ENCODE measurements at places on chromosomes 6 and 20.
A peak's percentile ranks its signal among the peaks of the same experiment; 100 is the strongest.

- no peak for DNase-seq
Observed at GRCh38 chr6:82908661-82909060, 157.0 kb downstream of the UBE3D start.

- DNase-seq, result no peak
Observed at GRCh38 chr6:92849636-92850035, 569.7 kb downstream of the EPHA7 start.

GRCh38 chr6:158538741-158539140, 21.1 kb upstream of the TMEM181 start:
- DNase-seq, result no peak

DNA sequence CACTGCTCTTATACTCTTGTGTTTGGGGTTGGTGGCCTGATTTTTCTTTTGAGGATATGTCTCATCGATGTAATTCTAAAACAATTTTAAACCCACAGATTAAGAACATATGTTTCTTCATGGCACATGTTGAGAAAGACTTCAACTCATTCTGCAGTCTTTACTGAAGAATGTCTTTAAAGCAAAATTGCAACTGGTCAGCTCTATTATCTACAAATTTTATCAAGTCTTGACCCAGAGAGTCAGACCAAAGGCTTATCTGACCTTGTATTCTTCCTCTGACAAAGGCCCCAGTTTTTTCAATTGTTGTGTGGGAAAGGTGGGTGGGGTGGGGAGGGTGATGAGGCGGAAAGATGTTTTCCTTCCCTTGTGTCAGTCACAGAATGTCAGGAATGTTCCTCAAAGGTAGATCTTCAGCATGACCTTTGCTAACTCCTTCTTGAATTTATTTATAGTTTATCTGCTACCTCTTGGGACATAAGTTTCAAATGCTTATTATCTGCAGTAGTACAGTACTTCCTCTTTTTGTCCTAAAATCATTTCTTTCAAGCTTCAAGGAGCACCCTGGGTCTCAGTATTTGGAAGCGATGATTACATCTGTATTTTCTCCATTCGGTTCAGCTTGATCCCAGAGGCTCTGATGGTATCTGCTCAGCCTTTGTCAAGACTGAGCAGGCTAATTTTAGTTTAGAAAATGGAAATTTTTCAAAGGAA, 63.2 kb upstream of the TIAM2 start:
- DNase-seq, result no peak

DNA sequence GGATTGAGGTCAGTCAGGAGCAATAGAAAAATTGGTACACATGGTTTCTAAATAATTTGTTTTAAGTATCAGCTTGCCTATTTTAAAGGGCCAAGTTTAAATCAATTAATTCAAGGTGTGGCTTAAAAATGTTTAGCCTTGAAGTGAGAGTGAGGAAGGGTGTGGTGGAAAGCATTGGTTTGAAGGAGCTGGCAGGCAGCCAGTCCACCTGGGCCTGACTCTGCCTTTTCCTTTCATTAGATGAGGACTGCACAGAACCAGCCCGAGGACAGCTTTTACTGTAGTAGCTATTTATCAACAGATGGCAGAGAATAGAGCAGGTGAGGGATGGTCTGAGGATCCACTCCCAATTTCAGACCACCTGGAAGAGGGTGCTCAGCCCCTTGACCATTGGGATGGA, 42.4 kb downstream of the DHX35 start:
- DNase-seq, result no peak

DNA sequence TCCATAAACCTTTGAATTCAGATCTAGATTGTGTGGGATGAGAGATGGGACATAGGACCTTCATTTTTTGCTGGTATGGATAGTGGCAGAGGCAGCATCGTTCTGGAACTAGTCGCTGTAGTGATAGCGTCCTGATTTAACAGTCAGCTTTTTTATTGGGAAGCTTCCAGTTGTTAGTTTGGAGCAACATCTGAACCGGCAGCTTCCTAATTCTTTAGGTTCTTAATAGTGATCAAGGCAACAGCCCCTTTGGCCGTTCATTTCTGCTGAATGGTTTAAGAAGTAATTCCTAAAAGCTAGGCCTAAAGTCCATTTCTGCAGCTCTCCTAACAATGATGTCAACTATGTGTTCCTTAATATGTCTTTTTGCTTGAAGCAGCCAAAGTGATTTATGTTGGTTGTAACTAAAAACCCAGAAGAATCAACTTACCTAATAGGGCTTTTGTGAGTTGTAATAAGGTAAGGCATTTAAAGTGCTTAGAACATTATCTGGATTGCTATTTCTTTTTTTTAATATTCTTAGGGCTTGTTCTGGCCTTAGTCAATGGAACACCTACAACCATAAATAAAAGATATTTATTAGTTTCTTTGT, 90.3 kb downstream of the SHLD1 start:
- no peak for DNase-seq

DNA sequence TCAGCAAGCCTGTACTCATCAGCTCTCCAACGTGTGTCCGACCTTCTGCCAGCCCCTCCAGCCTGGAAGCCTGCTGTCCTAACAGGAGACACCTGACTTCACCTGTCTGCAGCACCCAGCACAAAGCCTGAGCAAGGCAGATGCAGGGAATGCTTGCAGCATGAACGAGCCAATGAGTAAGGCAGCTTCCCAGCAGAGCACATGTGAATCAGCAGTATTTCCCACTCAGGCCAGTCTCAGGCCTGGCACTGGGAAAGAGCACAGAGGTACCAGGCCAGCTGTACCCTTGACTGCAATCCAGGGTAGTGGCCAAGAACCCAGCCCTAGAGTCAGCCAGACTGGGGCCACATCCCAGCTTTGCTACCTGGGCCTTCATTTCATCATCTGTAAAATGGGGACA, 120.8 kb downstream of the MAFB start:
- no peak for DNase-seq

DNA sequence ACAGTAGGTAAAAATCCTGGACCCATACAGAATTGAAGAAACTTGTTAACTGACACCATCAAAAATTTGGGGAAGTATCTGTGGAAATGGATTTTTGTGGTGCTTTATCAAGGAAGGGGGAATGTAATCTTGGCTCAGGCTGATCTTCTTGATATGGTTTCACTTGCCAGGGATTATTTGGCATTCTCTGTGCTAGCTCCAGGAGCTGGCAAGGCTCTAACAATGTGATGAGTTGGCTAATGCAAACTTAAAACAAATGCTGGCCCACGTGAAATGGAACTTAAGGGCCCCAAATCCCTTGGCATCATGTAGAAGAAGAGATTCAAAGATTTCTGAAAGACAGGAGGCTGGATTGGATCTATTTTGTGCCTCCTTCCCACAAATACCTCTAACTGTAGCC, 13.1 kb downstream of the KCNS1 start:
- DNase-seq, result no peak

GRCh38 chr6:163318071-163318786, 96.3 kb upstream of the QKI start:
- DNase-seq, result no peak

- DNase-seq, result peak; percentile 89
Observed at GRCh38 chr20:35447082-35447789, 8.2 kb upstream of the CEP250 start.

- no peak for DNase-seq
Observed at GRCh38 chr6:168650671-168651111, 209.7 kb downstream of the SMOC2 start.

GRCh38 chr20:59701236-59701635, 96.9 kb downstream of the PHACTR3 start:
- DNase-seq, result no peak

DNA sequence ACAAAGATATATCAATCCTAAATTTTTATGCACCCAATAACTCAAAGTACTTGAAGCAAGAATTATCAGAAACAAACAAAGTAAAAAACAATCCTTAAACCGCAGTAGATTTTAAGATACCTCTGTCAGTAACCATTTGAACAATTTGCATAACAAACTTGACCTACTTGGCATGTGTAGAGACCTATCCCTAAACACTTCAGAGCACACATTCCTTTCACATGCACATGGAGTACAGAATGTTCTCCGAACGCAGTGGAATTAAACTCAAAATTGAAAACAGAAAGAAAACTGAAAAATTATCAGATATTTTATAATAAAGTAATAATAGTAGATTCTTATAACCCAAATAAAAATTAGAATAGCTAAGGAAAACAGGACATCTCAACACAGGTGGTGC, 162.6 kb upstream of the THBS2 start:
- DNase-seq, result no peak

DNA sequence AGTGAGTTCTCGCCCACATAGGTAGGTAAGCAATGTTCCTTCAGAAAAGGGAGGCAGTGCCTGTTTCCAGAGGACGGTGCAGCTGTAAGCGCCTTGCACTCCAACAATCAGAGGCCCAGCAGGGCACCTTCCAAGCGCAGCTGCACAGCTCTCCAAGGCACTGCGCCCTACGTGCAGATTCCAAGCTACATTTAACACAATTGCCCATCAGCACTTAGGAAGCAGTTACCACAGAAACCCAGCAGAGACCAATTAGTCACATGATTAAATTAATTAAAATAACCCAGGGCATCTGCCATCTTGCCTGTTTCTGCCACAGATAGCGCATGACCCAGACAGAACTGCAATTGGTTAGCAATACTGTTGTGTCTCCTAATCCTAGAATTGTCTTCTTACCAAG, 65.5 kb downstream of the SOBP start:
- DNase-seq, result no peak

GRCh38 chr20:50575865-50576720, 65.9 kb downstream of the PTPN1 start:
- peak; percentile 52 for DNase-seq

DNA sequence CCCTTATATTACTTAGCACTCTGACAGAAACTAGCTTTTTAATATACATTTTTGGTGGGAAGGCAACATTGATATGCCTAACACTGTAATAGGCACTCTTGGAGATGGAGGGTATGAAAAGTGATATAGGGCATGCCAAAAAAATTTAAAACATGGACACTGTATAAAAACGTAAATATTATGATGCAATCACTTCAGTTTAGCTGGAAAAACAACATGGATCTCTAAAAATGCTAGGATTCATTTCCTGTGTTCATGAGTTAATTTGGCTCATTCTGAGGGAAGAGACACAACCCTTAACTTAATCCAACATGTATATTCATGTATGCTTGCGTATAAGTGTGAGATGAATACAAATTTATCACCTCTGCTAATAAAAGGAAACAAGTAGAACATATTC, 157.3 kb upstream of the TFAP2D start:
- DNase-seq, result no peak

DNA sequence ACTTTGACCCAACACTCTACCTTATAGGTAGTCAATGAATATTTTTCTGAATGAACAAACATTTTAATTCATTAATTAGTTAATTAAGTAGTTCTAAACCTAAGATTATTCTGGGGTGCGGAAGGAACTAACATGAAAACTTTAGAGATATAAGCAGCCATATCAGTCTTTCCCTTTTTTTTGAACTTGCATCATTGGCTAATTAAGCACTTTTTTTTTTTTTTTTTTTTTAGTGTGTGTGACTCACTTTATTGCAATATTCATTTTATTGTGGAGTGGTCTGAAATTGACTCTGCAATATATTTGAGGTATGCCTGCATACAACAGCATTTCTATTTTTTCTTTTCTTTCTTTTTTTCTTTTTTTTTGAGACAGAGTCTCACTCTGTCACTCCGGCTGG, 21.8 kb upstream of the AMD1 start:
- DNase-seq, result no peak

- no peak for DNase-seq
Observed at GRCh38 chr6:35742842-35743241, 6.0 kb downstream of the ARMC12 start.

- DNase-seq, result no peak
Observed at GRCh38 chr20:62208061-62208794, 11.8 kb downstream of the HRH3 start.

DNA sequence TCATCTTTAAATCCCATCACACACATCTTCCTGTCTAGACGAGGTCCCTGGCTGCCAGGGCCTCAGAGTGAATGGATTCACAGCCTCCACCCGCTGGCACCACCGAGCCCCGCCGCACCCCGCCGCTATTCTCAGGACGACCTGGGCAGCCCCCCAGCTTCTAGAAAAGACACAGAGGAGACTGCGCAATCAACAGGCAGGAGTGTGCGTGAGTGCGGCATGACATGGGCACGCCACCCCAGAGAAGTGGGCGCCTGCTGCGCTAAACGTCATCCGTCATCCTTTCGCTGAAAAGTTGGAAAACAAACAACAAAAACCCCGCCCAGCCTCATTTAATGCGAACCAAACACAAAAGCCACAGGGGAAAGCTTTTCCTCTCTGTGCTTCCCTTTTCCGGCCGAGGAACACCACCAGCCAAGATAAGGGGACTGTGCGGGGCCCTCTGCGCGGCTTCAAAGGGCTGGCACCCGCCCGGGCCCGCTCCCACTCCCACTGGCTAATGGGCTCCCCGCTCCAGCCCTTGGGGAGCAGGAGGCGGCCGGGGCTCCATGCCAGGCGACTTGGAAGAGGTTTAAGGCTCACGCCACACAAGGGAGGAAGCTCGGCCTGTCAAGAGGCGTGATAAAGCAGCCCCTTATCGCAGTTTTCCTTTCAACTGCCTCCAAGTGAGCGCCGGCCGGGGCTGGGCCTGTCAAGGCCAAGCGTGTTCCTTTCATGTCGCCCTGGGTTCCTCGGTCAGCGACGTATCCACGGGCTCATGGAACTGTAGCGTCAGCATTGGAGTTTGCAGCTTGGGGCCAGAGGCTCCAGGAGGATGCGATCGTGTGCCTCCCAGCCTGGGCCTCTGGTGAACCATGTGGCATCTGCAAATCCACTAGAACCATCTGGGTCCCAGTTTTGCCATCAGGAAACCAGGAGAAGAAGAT, 50.1 kb downstream of the NFATC2 start:
- DNase-seq, result no peak

GRCh38 chr20:44803383-44803941, 6.9 kb downstream of the RIMS4 start:
- no peak for DNase-seq

- DNase-seq, result no peak
Observed at GRCh38 chr20:33863440-33864323, 52.5 kb downstream of the CHMP4B start.

GRCh38 chr20:51061418-51062045, 38.6 kb upstream of the KCNG1 start:
- DNase-seq, result no peak

DNA sequence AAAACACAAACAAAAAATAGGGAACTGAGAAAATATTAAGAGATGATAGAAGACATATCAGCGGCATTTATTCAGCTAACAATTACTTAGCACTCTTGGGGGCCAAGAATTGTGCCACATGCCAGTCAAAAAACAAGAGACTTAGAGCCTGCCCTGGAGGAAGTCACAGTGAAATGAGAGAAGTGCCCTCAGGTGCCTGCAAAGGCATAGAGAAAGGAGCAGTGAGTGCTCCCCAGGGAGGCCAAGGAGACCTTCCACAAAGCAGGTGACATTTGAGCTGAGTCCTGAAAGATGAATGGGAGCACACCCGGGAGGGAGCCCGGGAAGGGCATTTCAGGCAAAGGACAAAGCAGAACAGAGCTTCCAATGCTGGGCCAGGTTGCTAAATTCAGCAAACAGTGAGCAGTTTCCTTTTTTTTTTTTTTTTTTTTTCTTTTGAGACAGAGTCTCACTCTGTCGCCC, 184.7 kb upstream of the JARID2 start:
- no peak for DNase-seq

Data from activated naive CD8-positive, alpha-beta T cell treated with anti-CD3 and anti-CD28 coated beads for 36 hours (primary cell).